ENCODE measurements at places on chromosomes 6 and 20. TPM values are rescaled to one million over a fixed set of nuclear protein-coding genes. Genes with fewer than 3 reads are reported as not detected.

PNLDC1 gene
- not detected for total RNA-seq

SASH1 gene
- total RNA-seq, result 10.5 TPM

DNA sequence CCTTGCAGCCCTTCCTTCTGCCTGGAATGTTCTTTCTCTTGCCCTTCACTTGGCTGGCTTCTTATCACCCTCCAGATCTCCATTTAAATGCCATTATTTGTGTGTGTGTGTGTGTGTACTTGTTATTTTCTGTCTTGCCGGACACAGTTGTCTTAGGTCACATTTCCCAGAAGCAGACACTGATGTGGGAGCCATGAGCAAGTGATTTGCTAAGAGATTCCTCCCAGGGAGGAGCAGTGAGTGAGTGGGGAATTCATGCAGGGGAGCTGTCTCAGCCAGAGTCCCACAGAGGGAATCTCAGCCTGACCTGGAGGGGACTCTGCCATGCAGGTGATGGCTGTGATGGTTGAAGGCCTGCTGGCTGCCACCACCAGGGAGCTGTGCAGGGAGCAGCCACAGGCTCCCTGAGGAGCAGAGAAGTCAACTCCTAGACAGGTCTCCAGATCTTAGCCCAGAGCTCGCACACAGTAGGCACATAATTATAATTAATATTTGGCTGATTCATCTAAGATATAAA, 96.5 kb downstream of the SYNDIG1 start:
- H3K27me3 ChIP-seq, result peaks cover 76% of the 10 kb centered on the region
- no peaks in the 10 kb centered on the region for H3K4me1 ChIP-seq
- no peak overlapping the region for H3K27ac ChIP-seq

TRAPPC3L gene
- not detected for total RNA-seq

DNA sequence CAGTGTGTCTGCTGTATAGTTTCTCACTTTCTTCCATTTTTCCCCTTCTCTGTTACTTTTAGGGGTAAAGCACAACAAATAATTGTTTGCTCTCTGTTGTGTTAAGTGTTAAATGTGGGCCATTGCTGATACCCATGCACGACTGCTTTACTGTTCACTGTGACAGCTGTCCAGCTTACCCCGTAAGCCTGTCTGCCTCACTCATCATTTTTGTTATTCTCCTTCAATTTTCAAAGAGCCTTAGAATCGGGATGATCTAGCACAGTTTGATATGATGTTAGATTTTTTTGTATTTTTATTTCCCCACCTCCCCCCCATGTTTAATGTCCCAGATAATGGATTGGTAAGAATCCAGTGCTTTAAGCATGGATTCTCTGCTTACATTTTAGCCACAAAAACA, 41.2 kb upstream of the MLIP start:
- no peaks in the 10 kb centered on the region for H3K36me3 ChIP-seq
- H3K4me3 ChIP-seq, result no peak overlapping the region
- no peaks in the 10 kb centered on the region for H3K4me1 ChIP-seq
- no peak for DNase-seq
- H3K27ac ChIP-seq, result no peak overlapping the region

DNA sequence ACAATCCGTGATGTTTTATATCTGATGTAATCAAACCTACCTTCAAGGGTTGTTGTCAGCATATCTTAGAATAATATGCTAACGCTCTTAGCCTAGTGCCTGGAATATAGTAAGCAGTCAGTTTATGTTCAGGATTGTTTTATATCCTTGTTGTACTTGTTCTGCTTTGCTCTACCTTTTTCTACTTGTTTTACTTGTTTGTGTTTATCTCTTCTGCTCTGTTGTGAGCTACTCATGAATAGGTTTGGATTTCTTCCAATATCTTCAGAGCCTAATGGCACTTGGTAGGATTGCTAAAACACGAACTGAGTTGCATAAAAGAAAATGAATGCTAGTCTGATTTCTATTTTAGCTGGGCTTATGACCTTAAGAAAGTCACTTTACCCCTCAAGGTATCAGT, 40.1 kb downstream of the DNAH8 start:
- H3K4me3 ChIP-seq, result peak overlapping the region; percentile 7
- H3K4me1 ChIP-seq, result peaks cover 29% of the 10 kb centered on the region
- no peaks in the 10 kb centered on the region for H3K27me3 ChIP-seq
- DNase-seq, result peak; percentile 77
- H3K27ac ChIP-seq, result peak overlapping the region; percentile 93

- H3K4me3 ChIP-seq, result no peak overlapping the region
- H3K4me1 ChIP-seq, result no peaks in the 10 kb centered on the region
- H3K27me3 ChIP-seq, result no peaks in the 10 kb centered on the region
- no peak for DNase-seq
- no peak overlapping the region for H3K27ac ChIP-seq
Observed at GRCh38 chr6:105345506-105345905, 57.4 kb downstream of the PREP start.

TUBB1 gene
- total RNA-seq, result not detected

SAMHD1 gene
- 24.2 TPM for total RNA-seq

DNA sequence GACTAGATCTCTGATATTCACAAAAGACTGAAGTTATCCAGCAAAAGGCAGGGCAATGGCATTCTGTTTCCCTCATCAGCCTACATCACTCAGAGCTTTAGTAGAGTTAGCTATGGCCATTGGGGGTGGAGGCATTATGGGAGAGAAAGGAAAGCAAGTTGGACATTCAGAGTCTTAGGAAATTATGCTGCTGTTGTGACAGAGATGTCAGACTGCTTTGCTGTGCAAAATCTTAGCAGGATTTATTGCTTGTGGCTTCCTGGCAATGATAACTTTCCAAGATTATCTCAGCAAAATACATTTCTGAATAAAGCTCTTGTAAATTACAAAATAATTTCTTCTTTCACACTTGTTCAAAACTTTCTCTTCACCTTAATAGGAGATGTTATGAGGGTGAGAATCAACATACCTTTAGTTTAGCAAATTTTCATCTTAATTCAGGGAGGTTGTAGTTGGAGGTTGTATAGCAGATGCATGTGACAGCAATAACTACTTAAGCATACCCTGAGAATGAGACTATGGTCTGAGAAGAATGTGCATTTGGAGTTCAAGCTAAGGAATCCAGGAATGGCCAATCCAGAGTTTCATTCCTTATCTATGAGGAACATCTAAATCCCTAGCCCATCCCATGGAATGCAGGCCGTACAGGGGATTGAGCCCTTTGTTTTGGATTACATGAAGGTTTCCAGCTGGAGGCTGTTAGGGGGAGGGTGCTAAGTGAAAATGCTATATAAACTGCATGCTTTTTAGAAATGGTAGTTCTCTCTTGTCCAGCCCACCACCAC, 179.8 kb downstream of the HAO1 start:
- H3K27ac ChIP-seq, result no peak overlapping the region
- H3K27me3 ChIP-seq, result no peaks in the 10 kb centered on the region
- DNase-seq, result no peak
- no peak overlapping the region for H3K4me3 ChIP-seq

DNA sequence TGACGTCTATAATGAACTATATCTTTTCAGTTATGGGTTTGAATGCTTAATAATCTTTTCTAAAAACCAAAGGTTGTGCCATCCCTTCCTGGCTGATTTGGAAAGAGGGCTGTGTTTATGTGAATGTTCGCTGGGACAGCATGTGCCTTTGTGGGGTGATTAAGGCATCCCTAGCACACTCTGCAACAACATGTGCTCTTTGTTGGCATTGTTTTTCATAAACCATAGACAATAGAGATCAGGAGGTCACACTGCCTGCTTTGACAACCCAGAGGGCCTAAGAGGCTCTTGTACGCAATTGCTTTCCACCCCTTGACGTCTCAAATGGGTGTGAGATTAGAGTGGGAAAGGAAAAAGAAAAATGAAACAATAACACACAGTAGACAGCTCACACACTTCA, 116.0 kb downstream of the LRRC1 start:
- DNase-seq, result no peak
- no peak overlapping the region for H3K4me3 ChIP-seq
- H3K27me3 ChIP-seq, result no peaks in the 10 kb centered on the region
- peaks cover 4% of the 10 kb centered on the region for H3K36me3 ChIP-seq
- H3K4me1 ChIP-seq, result no peaks in the 10 kb centered on the region

GRCh38 chr6:5989141-5989723, 17.5 kb downstream of the NRN1 start:
- peaks cover 7% of the 10 kb centered on the region for H3K27me3 ChIP-seq
- H3K36me3 ChIP-seq, result no peaks in the 10 kb centered on the region
- no peak for DNase-seq
- H3K4me3 ChIP-seq, result no peak overlapping the region
- no peak overlapping the region for H3K27ac ChIP-seq

DNA sequence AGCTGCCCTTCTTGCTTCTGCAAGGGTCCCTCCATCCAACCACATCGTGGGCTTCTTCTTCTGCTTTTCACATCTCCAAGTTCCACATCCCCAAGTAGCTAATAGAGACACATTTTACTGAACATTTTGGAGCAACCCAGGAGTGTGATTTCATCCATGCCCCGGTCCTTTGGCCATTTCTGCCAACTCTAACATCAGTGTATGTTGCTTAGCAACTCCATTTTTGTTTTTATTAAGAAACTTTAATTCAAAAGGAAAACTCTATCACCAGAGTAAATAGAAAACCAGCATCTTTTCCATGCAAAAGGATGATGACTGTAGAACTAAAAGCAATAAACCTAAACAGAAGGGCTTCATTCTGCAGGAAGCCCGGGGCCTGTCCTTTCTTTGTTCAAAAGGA, 32.7 kb upstream of the SULF2 start:
- H3K27ac ChIP-seq, result peak overlapping the region; percentile 95
- H3K27me3 ChIP-seq, result no peaks in the 10 kb centered on the region

GRCh38 chr6:149919834-149920225, 3.1 kb downstream of the RAET1G start:
- no peak for DNase-seq
- H3K4me3 ChIP-seq, result no peak overlapping the region
- peaks cover 3% of the 10 kb centered on the region for H3K4me1 ChIP-seq
- no peak overlapping the region for H3K27ac ChIP-seq

- H3K36me3 ChIP-seq, result no peaks in the 10 kb centered on the region
- no peak for DNase-seq
- H3K4me1 ChIP-seq, result no peaks in the 10 kb centered on the region
- no peak overlapping the region for H3K27ac ChIP-seq
Observed at GRCh38 chr20:9999645-10000044, 35.1 kb upstream of the ANKEF1 start.

GRCh38 chr20:58850693-58851174, at the start of gene GNAS-AS1:
GNAS-AS1 (minus strand) TSS chr20:58850902.
- H3K4me3 ChIP-seq, result no peak within 1 kb of the TSS
- no peaks in the 10 kb centered on the region for H3K4me1 ChIP-seq
- no peak within 1 kb of the TSS for H3K27ac ChIP-seq
- H3K27me3 ChIP-seq, result peaks cover 37% of the 10 kb centered on the region

DNA sequence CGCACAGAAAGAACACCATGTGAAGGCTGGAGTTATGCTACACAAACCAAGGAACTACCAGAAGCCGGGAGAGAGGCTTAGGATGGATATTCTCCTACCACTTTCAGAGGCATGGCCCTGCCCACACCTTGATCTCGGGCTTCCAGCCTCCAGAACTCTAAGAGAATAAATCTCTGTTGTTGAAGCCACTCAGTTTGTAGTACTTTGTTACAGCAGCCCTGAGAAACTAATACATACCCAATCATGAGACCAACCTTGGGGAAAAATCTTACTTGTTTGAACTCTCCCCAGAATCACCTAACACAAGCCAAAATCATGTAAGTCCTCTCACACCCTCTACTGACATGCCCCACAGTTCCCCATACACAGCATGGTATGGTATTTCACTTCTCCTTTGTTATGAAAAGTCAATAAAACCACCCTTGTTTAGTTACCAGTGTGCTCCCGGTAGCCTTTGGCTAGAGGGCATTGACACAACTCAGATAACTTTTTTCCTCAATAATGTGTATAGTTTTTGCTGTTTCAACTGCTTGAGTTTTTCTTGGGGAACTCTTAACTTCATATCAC, 40.7 kb upstream of the SLC2A12 start:
- H3K4me1 ChIP-seq, result peaks cover 4% of the 10 kb centered on the region
- no peaks in the 10 kb centered on the region for H3K36me3 ChIP-seq
- no peak overlapping the region for H3K27ac ChIP-seq

DNA sequence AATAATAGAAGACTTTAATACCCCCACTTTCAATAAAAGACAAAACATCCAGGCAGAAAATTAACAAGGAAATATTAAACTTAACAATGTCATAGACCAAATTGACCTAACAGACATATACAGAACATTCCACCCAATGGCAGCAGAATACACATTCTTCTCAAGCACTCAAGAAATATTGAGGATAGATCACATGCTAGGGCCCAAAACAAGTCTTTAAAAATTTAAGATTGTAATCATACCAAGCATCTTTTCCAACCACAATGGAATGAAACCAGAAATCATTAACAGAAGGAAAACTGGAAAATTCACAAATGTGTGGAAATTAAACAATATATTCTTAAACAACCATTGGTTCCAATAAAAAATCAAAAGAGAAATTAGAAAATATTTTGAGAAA, 161.0 kb downstream of the COL12A1 start:
- DNase-seq, result no peak
- no peak overlapping the region for H3K4me3 ChIP-seq
- H3K27ac ChIP-seq, result no peak overlapping the region
- H3K4me1 ChIP-seq, result no peaks in the 10 kb centered on the region

DNA sequence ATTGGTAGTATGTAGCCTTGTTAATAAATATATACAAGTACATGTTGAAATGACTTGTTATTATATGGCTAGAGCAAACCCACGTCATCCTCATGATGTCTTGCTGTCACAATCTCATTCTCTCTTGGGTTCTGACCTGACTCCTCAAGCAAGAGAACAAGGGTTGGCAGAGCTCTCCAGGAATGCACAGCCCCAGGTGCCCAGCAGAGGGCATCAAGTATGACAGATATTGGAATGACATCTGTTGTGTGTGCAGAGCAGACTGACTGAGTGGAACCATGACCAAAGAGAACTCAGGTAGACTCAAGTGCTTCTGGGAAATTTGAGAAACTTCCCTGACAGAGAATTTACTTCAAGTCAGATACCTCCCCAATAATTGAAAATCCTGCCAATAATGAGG, 90.6 kb downstream of the PAX1 start:
- peaks cover 14% of the 10 kb centered on the region for H3K27me3 ChIP-seq
- no peaks in the 10 kb centered on the region for H3K36me3 ChIP-seq
- peak; percentile 21 for DNase-seq
- no peak overlapping the region for H3K27ac ChIP-seq
- H3K4me3 ChIP-seq, result no peak overlapping the region

- H3K36me3 ChIP-seq, result no peaks in the 10 kb centered on the region
- DNase-seq, result no peak
- no peaks in the 10 kb centered on the region for H3K27me3 ChIP-seq
- no peak overlapping the region for H3K4me3 ChIP-seq
Observed at GRCh38 chr6:137423451-137424168, 70.6 kb downstream of the OLIG3 start.

GRCh38 chr6:85641522-85641896, 1.2 kb downstream of the SYNCRIP start:
- DNase-seq, result peak; percentile 30
- peak overlapping the region; percentile 98 for H3K27ac ChIP-seq
- peak overlapping the region; percentile 89 for H3K4me3 ChIP-seq
- no peaks in the 10 kb centered on the region for H3K27me3 ChIP-seq
- H3K4me1 ChIP-seq, result peaks cover 17% of the 10 kb centered on the region
- peaks cover 46% of the 10 kb centered on the region for H3K36me3 ChIP-seq

GRCh38 chr6:159017757-159018559, 18.0 kb upstream of the RSPH3 start:
- no peak overlapping the region for H3K4me3 ChIP-seq
- H3K36me3 ChIP-seq, result no peaks in the 10 kb centered on the region
- H3K27ac ChIP-seq, result no peak overlapping the region

- H3K4me3 ChIP-seq, result no peak overlapping the region
- no peak for DNase-seq
- no peak overlapping the region for H3K27ac ChIP-seq
- no peaks in the 10 kb centered on the region for H3K4me1 ChIP-seq
Observed at GRCh38 chr6:56424542-56425083, 177.2 kb upstream of the COL21A1 start.

FOXQ1 gene
- 7.5 TPM for total RNA-seq

C20orf141 gene
- total RNA-seq, result not detected
